ENCODE measurements at places on chromosomes 2 and 18.

- DNase-seq = no peak
Observed at GRCh38 chr2:206211657-206212255, 52.1 kb downstream of the EEF1B2 start.

GRCh38 chr2:181140414-181140813, 160.0 kb downstream of the UBE2E3 start:
- DNase-seq = peak; percentile 62

DNA sequence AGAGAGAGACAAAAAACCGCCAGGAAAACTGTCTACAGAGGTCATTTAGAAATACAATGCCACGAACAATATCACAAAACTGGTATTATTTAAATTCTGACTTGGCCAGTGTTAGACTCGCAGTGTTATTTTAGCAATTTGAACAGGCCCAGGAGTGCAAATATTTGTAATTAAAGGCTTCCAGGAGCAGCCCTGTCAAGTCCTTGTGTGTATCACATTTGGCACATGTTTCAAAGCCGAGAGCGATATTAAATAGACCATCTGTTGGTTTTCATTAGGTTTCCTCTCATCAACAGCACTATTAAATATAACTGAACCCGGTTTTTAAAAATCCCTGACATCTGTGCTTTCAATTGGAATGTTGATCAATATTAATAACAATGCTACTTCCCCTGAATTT, 656.9 kb downstream of the TSN start:
- no peak for DNase-seq

- DNase-seq = no peak
Observed at GRCh38 chr2:102657770-102658169, 38.4 kb downstream of the SLC9A2 start.

DNA sequence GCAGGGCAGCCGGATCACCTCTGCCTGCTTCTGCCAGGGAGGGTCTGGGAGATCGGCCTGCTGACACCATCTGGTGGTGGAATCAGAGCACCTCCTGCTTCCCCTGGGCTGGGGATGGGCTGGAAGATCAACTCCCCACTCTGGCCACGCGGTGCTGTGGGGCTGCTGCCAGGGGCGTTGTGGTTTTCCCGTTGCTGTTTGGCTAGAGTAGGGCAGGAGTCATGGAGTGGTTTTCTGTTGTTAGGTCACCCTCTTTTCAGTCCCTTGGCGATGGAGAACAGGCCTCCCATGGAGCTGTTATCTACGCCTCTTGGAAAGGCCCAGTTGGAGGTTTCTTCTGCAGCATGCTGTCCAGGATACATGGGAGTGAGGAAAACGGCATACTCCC, 15.2 kb downstream of the BCL2L11 start:
- DNase-seq = peak; percentile 26

DNA sequence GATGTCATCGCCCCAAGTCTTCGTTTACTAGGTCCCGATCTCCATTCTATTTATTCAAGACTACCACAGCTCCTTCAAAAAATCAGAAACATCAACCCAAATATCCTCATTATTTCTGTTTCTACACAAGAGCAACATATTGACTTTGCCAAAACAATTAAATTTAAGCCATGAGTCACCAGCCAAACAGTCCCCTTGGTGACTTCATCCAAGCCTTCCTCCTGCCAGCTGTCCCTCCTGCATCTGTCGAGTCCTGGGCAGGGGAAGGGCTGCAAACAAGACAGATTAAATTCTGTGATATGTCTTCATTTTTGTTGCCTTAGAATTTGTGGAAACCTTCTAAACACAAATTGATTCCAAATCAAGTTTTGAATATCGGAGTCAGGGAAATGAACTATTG, 110.3 kb downstream of the SP3 start:
- no peak for DNase-seq

GRCh38 chr18:48765053-48765452, 185.7 kb downstream of the SMAD7 start:
- no peak for DNase-seq

GRCh38 chr2:44753552-44754285, 187.8 kb upstream of the SIX3 start:
- peak; percentile 6 for DNase-seq

DNA sequence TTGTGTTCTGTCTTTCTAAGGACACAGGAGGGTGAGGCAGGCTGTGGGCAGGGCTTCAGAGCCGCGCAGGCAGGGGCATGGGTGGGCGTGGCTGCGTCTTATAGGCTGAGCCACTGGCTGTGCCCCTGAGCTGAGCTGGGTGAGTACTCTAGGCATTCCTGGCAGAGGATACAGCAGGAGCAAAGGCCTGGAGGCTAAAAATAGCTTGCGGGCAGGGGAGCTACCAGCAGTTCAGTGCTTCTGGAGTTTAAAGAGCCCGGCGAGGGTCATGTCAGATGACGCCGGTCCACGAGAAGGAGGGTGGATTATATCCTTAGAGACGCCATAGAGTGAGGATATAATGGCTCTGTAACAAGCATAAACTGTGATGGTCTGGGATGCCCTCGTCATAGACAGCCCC, 31.5 kb upstream of the PDIA6 start:
- DNase-seq = no peak

GRCh38 chr2:215136669-215137328, 1.6 kb downstream of the ABCA12 start:
- no peak for DNase-seq

DNA sequence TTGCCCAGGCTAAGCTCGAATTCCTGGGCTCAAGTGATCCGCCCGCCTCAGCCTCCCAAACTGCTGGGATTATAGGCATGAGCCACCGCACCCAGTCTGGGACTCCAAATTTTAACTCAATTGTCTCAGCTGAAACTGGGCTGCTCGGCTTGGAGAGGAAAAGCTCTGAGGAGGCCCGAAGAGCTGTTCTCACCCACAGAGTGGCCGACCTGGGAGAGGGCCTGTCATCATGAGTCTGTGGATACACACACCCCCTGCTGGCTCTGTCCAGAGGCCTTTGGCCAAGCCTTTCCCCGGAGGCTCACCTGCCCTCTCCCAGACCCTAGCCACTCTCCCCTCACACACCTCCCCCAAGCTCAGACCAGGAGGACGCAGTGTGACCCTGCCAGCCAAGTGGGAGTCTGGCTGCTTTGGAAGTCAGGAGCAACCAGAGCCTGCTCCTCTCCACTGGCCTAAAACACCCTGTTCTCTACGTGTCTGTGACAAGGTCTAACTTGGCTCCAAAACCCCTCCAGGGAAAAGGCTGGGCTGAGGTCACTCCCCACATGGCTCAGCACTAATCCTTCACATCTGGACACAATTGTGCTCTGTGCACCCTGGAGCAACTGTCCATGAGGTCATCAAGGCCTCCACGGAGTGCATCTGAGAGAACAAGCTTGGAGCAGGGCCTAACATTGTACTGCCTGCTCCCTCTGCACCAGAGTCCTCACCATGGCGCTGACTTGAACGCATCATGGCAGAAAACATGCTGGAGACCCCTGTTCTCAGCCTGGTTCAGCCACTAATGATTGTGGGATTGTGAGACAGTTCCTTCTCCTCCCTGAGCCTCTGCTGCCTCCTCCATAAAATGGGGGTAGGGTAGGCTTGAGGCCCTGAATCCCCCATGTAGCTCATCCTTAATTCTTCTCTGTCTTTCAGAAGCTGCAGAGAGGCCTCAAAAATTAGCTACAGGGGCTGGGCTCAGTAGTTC, 49.9 kb upstream of the RAB6C start:
- DNase-seq = no peak

DNA sequence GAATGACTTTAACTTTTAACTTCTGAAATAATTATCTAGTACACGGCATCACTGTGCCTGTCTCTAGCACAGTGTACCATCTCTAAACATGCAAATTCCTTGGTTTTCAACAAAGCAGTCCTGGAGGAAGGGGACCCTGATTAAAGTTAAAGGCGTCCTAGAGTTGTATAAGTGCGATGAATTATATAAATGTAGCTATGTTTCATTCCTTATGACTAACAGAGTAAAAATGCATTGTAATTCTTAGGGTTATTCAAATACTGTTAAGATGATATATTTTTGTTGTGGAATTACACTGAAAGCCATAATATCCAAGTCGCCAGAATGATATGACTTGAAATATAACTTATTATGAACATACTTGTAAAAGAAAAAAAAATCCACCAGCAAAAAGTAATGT, 544.9 kb upstream of the LINC00305 start:
- no peak for DNase-seq

DNA sequence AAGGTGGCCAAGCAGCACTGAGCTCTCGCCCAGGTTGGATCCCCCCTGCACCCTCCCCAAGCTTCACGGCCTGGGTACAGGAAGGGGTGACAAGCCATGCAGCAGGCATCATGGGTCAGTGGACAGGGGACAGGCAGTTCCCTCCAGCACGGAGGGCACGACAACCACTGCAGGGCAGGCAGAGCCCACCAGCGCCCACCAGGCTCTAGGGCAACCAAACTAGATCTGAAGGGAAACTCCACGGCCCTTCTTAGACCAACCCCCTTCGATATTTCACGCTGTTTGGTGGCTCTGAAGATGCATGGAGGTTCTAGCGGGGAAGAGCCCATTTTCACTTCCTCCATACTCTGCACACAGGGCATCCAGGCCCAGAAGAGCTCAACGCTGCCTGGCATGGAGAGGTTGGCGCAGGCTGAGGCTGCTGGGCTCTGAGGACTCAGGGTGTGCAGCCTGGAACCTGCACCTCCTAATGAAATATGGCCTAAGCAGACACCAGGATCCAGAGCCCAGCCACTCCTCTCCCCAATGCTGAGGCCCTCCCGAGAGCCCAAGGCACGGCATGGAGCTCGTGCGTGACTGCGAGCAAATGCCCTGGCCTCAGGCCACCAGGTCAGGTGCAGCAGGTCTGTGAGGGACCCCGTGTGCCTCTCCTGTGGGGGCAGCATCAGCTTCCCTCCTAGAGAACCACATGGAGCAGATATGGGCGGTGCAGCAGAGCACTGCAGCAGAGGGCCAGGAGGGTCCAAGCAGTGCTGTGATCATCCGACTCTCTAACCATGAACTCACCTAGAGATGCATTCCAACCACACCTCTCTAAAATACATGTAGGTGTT, 8.7 kb upstream of the MTERF4 start:
- no peak for DNase-seq

DNA sequence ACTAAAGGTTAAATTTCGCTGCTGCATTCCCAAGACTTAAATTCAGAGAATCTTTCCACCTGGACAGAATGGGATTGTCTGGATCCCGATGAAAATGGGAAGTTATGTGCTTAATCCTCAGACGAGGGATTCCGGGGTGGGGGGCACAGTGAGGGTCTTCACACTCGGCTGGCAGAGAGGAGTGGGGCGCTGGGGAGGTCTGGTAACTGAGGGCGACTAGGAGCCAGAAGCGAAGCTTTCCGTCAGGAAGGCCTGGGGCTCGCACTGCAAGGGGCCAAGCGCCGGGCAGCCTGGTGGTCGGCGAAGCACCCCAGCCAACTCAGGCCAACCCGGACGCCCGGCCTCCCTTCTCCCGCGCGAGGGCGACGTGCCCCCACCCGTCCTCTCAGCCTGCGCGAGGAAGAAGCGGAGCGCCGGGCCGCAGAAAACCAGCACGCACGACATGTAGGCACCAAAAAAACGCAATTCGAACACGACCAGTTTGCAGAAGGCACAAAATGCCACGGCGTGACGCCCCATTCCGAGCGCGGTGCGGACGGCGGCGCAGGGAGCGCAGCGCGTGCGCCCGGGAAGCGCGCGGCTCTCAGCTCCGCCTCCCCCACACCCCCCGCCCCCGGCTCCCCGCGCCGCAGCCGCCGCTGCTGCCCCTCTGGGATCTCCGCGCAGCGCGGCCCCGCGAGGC, 188.1 kb downstream of the ZEB2 start:
- DNase-seq = peak; percentile 88

DNA sequence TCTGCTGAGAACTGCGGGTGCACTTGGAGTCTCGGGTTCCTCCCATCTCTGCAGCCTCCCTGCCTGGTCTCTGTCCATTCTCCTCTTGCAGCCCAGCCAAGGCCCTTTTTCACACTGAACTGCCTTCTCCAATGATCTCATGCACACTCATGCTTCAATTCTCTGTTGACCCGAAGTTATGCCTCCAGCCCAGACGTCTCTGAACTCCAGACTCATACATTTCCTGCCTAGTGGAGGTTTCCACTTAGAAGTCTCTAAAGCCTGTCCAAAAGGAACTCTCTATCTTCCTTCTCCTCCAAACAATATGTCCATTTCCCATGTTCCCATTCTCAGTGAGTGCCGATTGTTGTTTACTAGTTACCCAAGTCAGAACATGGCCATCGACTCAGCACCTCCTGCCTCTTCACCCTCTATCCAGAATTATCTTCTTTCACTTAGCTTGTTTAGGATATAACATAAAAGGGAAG, 155.2 kb downstream of the IRS1 start:
- no peak for DNase-seq

- DNase-seq = no peak
Observed at GRCh38 chr2:209496586-209496982, 72.7 kb downstream of the MAP2 start.

DNA sequence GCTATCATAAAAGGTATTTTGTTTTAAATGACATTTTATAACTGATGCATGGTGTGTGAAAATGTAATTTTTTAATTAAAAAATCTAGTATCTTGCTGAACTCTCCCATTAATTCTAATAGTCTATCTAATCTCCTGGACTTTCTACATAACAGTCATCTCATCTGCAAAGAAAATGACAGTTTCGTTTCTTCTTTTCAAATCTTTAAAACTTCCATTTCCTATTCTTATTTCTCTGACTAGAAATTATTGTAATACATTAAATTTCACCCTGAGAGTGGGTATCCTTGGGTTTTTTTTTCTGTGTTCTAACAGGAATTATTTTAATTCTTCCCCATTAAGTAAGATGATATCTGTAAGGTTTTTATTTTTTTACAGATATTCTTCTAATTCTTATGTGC, 120.1 kb downstream of the KCNF1 start:
- DNase-seq = no peak

DNA sequence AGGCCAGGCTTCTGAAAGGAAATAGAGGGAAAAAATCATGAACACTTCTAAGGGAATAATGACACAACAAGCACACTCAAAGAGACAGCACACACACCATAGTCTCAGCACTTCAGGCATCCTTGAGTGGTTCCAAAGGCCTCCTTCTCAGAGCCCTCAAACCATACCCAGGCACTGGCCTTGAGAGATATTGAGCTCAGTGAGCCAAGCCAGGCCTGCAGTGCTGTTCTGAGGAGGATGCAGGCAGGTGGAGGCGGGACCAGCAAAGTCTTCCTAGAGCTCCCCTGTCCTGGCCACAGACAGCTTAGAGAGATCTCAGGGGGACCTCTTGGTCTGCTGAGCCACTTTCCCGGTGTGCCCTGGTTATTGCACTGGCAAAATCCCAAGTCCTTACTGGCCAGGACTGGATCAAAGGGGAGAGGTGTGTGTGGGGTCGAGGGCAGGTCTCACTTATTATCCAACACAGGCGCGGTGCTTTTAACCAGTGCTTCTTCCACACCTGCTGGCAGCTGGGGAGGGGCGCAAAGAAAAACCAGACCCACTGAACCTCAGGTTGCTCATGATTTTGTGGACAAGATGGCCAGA, 86.8 kb upstream of the HAAO start:
- DNase-seq = no peak

GRCh38 chr2:202669841-202670240, 35.1 kb downstream of the FAM117B start:
- no peak for DNase-seq

GRCh38 chr2:11388262-11389051, 44.0 kb upstream of the ROCK2 start:
- no peak for DNase-seq

GRCh38 chr2:75792996-75793395, 82.3 kb upstream of the GCFC2 start:
- no peak for DNase-seq

All from inflammatory macrophage (primary cell).